Smooth muscle cell of the umbilical artery (primary cell): ENCODE measurements at places on chromosomes 13 and 19. TPM values are rescaled to one million over a fixed set of nuclear protein-coding genes. Genes with fewer than 3 reads are reported as not detected.

SLITRK5 gene
- total RNA-seq = under 0.01 TPM in 1 of 2 replicates, not detected in the other

KLF2 gene
- total RNA-seq = 1.8 and 8.8 TPM in 2 replicates

HPN gene
- not detected in 2 replicates for total RNA-seq

FPR2 gene
- 0.05 and 0.30 TPM in 2 replicates for total RNA-seq

DNMT1 gene
- 22.6 and 71.1 TPM in 2 replicates for total RNA-seq

CPAMD8 gene
- 0.23 and 0.59 TPM in 2 replicates for total RNA-seq

ABHD13 gene
- 7.4 and 8.8 TPM in 2 replicates for total RNA-seq

ZNF543 gene
- total RNA-seq = 9.5 and 10.1 TPM in 2 replicates

MIA gene
- total RNA-seq = not detected in 2 replicates

ZNF728 gene
- total RNA-seq = 0.18 TPM in 1 of 2 replicates, not detected in the other

ZNF383 gene
- total RNA-seq = 5.9 and 6.1 TPM in 2 replicates

CYSLTR2 gene
- total RNA-seq = 0.30 TPM in 1 of 2 replicates, not detected in the other

NRTN gene
- total RNA-seq = not detected in 2 replicates

ANKRD24 gene
- total RNA-seq = 2.1 and 2.9 TPM in 2 replicates

TMEM38A gene
- total RNA-seq = 1.0 and 2.1 TPM in 2 replicates

CDADC1 gene
- total RNA-seq = 2.2 and 2.4 TPM in 2 replicates

PTGIR gene
- 6.8 and 9.1 TPM in 2 replicates for total RNA-seq

PRRG2 gene
- 0.23 and 0.89 TPM in 2 replicates for total RNA-seq

ERCC1 gene
- total RNA-seq = 46.6 and 67.6 TPM in 2 replicates

ATXN8OS gene
- total RNA-seq = not detected in 2 replicates

ZNF813 gene
- 4.2 and 4.5 TPM in 2 replicates for total RNA-seq

RNF113B gene
- not detected in 2 replicates for total RNA-seq

PTH2 gene
- not detected in 2 replicates for total RNA-seq

ZNF154 gene
- 4.2 and 4.9 TPM in 2 replicates for total RNA-seq

ZNF226 gene
- total RNA-seq = 16.3 and 22.9 TPM in 2 replicates

ANGPTL8 gene
- total RNA-seq = not detected in 2 replicates
